ENCODE measurements at places on chromosomes 12 and 14. TPM values are rescaled to one million over a fixed set of nuclear protein-coding genes. Genes with fewer than 3 reads are reported as not detected.

PIWIL1 gene
- total RNA-seq, result not detected

DNAH10 gene
- 0.08 TPM for total RNA-seq

GRCh38 chr12:32083489-32083888 is 23.2 kb upstream of the BICD1 start:
- DNase-seq, result no peak

DNA sequence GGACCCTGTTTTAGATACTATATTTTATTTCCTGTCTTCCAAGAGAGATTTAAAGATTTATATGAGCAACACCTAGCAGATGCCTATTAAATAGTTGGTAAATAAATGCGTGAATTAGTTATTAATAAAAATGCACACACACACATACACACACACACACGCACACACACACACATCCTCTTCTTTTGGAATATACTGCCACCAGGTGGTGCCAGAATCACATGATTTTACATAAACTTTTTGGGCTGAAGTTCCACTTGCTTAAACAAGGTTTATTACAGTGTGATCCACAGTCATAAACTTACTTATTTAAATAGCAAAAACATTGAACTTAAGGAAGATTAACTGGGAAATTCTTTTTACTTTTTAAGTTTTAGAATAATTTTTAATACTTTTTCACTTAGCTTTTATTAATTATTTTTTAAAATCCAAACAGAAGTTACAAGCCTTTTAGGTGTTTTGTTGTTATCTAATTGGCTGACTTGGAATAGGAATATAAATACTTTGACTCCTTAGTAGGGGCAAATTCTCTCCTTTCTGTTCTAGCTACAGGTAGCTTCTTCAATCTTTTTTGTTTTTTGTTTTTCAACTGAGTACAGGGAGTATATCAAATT is 17.5 kb downstream of the RAD51B start:
- no peak for DNase-seq

GRCh38 chr12:51869931-51870330 is 18.0 kb upstream of the ANKRD33 start:
- no peak for DNase-seq

Measured in Right ventricle myocardium superior (tissue), 1 donor.